ENCODE measurements at places on chromosomes 7 and 10.

DNA sequence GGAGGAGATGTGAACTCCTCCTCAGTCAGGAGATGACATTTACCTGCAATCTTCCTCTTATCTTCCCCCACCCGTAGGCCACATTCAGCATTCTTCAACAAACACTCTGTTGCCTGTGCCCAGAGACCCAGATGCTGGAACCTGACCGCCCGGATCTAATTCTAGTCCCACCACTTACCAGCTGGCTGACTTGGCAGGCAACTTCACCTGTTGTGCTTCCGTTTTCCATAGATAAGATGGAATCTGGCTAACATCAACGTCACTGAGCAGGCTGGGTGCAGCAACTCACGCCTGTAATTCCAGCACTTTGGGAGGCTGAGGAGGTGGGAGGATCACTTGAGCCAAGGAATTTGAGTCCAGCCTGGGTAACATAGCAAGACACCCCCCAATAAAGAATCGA lies 21.3 kb upstream of the FXYD4 start:
- DNase-seq: no peak

GRCh38 chr10:129280908-129281586 lies 186.0 kb upstream of the MGMT start:
- no peak for DNase-seq

GRCh38 chr10:51911723-51912122 lies 212.3 kb upstream of the CSTF2T start:
- no peak for DNase-seq

GRCh38 chr7:95340491-95340890 lies 16.2 kb upstream of the PON1 start:
- DNase-seq: no peak

- no peak for DNase-seq
Measured at GRCh38 chr10:81306971-81307782, 567.8 kb upstream of the NRG3 start.

DNA sequence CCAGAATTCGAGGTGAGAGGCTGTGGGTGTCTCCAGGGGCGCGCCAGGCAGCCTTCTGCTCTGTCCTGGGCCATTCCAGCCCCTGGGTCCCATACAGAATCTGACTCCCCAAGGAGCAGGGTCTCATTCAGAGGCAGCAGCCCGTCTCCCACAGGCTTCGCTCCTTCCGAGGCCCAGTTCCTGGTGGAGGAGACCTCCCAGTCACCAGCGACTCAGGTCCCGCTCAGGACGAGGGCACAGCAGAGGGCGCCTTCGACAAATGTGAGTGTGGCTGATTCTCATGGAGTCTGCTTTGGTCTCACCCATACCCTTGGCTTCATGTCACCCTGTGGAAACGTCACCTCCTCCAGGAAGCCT lies 81.8 kb upstream of the GPR26 start:
- no peak for DNase-seq

DNA sequence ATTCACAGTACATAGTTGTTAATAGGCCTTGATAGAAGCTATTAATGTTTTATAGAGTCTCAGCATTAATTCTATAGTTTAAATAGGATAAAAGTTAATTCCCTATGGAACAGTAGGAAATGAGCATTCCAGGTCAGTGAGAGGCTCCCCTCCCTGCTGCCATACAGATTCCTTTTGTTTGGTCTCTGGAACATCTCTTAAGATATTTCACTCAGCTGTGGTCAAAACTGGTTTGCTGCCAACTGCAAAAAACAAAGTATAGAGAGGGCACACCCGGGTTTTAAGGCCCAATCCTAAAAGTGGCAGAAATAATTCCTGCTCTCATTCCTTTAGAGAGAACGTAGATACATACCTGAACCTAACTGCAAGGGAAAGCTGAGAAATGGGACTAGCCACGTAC lies 51.3 kb downstream of the MDFIC start:
- DNase-seq: no peak

- DNase-seq: no peak
Measured at GRCh38 chr10:4059471-4060138, 274.6 kb upstream of the KLF6 start.

DNA sequence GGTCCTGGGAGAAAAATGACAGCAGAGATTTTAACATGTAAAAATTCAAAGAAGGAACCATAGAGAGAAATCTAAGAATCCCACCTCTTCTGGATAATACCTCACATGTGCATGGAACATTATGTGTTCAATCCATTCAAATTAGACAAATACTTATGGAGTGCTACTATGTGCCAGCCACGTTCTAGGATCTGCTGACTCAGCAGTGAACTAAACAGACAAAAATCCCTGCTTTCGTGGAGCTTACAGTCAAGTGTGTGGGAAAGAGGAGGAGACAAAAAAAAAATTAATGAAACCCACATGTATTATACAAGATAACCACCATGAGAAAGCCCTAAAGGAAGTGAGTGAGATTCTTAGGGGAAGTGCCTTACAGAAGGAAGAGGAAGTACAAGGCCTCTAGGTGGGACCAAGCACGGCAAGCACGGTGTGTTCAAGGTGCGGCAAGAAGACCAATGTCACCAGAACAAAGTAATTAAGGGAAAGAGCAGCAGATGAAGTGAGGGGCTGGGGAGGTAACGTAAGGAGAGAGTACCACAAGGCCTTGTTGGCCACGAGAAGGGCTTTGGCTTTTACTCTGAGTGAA lies 71.0 kb downstream of the SLC25A13 start:
- DNase-seq: no peak

GRCh38 chr7:25238066-25238725 lies 9.9 kb upstream of the NPVF start:
- no peak for DNase-seq

DNA sequence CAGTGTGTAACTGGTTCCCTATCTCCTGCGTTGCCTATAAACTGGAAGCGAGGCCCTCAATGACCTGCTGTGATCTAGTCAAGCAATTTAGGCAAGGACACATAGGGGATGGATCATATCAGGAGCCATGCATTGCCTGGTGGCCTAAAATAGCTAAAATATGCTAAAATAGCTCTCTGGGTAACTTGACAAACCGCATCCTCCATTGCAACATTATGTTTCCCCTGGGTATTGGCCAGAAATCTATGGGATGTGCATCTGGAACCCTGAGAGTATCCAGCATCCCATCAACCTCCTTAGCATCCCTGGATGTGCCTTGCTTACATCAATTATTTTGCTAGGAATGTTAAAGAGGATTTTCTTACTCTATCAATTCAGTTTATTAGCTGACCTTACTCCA lies 91.7 kb upstream of the ADCY1 start:
- DNase-seq: no peak

DNA sequence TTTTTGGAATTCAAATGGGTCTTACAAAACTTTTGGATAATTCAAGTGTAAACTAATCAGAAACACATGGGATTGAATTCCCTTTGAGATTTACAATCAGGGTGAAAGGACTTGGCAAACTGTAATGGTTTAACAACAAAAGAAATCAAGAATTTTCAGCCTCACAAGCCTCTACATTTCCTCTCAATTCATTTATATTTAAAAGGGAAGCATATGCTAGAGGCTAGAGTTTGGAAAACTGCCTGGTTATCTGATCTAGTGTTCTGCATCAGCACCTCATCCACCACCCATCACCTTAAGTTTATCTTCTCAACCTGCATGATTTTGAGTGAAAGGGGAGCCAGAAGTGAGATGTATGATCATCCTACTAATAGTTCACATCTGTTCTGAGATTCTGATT lies 120.7 kb downstream of the TES start:
- no peak for DNase-seq

DNA sequence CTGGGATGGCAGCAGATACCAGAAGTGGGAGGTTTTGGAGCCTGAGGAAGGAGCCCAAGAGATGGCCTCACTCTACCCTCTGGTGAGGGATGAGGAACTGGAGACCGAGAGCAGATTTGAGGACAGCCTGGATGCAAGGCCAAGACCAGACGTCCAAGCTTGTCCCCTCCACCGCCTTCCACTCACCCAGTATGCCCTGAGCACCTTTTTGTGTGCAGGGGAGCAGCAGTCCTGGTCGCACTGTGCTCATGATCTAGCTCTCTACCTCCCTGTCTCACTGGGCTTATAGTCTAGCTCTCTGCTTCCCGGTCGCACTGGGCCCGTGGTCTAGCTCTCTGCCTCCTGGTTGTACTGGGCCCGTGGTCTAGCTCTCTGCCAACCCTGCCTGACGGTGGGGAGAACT lies 33.6 kb upstream of the CHST15 start:
- no peak for DNase-seq

- DNase-seq: no peak
Measured at GRCh38 chr7:121083138-121083789, 94.8 kb downstream of the CPED1 start.

- peak; percentile 97 for DNase-seq
Measured at GRCh38 chr7:105876091-105876963, at the start of gene ATXN7L1. TSS of gene ATXN7L1 (minus strand) at chr7:105876599. CDS start at chr7:105876558, 41 bp downstream.

DNA sequence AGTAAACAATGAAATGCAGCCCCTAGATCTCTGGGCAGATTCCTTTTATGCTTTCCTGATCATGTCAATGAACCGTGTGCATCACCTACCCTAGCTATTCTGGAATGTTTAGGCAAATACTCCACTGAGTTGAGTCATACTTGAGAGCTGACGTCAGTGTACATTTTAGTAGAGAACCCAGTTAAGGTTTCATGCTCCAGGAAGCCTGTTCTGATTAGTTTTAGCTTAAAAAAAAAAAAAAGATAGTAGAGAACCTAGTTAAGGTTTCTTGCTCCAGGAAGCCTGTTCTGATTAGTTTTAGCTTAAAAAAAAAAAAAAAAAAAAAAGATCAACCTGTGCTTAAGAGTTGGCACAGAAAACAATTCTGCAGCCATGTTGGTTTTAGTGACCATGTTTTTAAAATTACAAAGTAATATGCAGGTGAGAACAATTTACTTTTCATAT lies 3.7 kb upstream of the MCU start:
- no peak for DNase-seq

DNA sequence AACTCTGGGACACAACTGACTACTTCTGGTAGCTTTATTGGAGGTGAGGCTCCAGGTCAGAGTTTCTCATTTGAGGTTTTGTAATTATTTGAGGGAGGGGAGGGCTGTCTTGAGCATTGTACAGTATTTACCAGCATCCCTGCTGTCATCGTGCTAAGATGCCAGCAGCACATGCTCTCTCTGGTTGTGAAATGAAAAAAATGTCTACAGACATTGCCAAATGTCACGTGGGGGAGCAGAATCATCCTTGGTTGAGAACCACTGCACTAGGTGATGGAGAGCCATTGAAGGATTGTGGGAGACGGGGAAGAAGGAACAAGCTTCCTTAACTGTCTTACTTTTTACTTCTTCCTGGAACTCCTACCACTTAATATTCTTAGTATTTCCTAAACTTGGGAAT lies 5.0 kb downstream of the SEPTIN7 start:
- DNase-seq: no peak

- DNase-seq: peak; percentile 67
Measured at GRCh38 chr7:128869138-128869943, 6.7 kb downstream of the ATP6V1F start.

DNA sequence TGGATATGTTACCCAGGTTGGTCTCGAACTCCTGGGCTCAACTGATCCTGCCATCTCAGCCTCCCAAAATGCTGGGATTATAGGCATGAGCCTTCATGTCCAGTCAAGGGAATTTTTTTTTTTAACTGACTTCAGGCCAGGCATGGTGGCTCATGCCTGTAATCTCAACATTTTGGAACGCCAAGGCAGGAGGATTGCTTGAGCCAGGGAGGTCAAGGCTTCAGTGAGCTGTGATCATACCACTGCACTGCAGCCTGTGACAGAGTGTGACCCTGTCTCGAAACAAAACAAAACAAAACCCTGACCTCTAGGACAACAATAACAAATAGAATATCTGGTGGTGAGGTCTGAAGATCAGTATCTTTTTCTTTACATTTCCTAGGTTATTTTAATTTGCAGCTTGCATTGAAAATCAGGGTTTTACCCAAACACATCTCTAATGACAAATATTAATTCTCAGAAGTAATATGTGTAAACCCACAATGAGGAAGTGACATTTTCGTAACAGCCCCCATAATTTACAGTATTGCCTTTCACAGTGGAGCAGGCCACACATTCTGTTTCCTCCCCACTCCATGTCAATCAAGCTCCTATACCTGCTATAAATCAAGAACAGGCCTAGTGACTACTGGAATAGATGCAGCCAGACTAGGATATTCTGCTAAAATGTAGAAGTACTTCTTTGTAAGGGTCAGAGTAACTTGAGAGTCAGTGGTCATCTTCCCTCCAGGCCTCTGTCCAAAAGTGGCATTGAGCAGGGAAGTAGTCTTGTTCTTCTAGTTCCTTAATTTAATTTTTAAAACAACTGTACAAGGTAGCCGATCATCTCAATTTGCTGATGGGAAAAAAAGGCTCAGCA lies 43.3 kb upstream of the ECHDC3 start:
- no peak for DNase-seq

GRCh38 chr7:138918176-138918575 lies 63.0 kb downstream of the KIAA1549 start:
- no peak for DNase-seq

DNA sequence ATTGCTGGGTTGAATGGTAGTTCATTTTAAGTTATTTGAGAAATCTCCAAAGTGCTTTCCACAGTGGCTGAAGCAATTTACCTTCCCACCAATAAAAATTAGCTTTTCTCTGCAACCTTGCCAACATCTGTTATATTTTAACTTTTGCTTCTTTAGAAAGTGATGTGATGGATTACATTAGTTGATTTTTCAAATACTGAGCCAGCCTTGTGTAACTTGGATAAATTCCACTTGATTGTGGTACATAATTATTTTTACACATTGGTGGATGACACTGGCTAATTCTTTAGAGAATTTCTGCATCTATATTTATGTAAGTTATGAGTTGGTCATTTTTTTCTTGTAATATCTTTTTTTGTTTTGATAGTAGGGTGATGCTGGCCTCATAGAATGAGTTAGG lies 634.1 kb downstream of the GALNT17 start:
- no peak for DNase-seq

DNA sequence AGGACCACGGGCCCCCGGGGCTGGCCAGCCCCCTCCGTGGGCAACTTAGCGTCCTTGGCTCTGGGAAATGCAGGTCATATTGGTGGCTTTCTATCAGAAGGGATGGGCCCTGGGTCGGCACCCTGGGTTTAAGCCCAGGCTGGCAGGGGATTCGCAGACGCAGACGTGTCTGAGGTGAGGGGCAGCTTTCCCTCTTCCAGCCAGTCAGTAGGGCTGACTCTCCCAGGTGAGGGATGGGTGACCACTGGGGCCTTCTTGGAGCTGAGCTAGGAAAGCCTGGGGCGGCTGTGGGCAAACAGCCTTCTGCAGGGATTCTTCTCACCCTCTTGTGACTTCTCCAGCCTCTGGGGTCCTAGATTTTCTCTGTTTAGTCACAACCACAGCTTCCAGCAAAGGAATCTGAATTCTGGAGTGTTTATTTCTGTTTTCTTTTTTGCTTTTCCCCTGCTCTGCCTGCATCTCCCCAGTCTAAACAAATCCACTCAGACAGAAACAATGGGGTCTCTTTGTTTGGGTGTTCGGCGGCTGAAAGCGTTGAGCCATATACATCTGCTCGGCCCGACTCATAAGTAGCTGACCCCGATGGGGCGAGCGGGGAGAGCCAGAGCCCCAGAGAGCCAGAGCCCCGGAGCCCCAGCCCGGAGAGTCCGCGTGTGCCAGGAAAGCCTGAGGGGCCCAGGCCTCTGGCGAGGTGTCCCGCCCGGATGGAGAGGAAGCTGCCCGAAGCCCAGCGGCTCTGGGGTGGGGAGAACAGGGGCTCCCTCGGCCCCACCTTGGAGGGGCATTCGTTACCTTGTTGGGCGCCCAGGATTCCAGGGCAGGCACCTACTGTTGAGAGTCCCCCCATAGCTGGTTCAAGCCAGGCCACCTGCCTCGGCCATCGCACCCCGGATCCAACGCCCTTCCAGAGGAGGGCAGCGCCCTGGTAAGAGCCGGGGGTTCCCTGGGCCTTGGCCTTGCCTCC lies 2.0 kb downstream of the MNX1 start:
- DNase-seq: peak; percentile 7

GRCh38 chr7:47345857-47346298 lies 236.0 kb downstream of the TNS3 start:
- DNase-seq: no peak

Data from NCI-H2081 (cell line).